ENCODE measurements at places on chromosomes 13 and 19.
A peak's percentile ranks its signal among the peaks of the same experiment; 100 is the strongest.

DNA sequence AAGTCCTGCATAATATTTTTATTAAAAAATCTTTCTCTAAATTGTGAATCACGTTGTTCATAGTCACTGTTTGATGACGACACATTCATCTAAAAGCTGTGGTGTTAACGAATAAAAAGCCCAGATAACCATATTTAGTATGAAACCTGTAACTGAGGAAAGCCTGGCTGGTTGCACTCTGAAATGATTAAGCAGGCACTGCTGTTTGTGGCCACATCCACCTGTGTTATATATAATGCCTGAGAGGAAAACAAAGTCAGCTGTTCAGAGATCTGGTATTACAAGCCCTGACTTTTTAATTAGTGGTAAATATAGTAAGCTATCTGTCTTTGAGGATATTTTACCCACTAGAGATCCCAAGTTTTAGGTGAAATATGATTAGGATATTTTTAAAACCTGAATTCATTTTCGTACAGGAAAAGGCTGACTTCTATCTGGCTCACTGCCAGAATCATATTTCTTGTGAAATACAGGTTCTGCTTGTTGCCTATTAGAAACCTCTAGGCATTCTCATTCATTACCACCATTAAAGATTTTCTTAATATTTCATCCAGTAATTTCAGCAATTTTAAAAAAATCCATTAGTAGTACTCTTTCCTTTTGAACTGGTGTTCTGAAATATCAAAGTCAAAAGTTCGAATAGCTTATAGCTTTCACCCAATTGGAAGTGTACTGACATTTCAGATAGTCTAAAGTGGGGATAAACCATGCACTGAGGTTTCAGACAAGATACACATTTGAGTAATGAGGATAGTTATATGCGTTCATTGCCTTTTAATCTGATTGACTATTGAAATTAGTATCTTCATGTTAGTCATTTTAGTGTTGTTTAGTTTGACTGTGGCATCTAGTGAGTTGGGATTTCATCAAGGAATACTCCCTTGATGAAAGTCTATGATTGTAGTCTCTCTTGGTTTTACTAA lies 79.7 kb downstream of the LMO7 start:
- no peak for DNase-seq

DNA sequence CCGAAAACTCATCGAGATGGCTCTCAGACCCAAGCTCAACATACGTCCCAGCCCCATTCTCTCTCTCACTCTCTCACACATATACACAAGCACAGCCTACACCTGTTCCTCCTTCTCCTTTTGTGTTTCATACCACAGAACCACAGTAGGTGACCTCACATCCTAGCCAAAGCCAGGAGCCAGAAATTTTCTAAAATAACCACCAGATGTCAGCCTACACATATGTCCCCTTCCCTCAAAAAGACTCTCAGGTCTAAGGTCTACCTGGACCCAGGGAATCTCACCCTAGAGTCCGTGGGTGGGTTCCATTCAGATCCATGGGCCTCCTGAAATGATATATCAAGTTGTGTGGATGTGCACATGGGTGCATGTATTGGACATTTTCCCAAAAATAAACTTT lies 104.2 kb upstream of the IPO5 start:
- DNase-seq = no peak

DNA sequence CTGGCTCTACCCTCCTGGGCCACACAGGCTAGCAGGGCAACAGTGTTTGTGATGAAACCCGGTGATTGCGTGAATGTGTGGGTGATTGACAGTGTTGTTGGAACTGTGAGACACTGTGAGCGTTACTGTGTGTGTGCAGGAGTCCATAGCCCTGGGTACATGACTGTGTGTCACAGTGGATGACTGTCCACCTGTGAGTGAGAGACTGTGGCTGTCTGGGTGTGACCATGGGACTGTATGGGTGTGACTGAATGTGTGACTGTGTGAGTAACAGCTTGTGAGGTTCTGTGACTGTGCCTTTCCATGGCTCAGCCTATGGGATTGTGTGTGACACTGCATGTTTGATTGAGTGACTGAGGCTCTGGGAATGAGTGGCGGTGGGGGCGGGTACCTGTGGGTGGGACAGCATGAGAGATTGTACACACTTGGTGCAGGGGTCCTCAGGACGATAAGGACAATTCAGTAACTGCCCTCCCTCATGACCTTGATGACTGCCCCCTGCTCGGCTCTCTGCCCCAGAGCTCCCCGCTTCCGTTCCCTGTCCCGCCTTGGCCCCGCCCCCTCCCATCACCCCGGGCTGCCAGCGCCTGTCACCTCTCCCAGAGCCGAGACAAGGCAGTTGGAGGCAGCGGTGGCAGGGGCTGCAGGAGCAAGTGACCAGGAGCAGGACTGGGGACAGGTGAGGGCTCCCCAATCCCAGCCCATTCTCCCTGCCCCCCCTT lies at the start of gene GIPR:
TSS of gene GIPR (plus strand) at position 602 of the 722 bp plus-strand sequence. CDS start 1,300 bp downstream, outside the sequence.
- peak; percentile 87 for DNase-seq

DNA sequence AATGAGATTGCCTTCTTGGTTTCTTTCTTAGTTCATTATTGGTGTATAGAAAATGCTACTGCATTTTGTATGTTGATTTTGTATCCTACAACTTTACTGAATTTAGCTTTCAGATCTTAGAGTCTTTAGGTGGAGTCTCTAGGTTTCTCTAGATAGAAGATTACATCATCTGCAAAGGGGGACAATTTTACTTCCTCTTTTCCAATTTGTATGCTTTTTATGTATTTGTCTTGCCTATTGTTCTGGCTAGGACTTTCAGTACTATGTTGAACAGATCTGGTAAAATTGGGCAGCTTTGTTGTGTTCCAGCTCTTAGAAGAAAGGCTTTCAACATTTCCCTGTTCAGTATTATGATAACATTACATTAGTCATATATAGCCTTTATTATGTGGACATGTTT lies 101.0 kb upstream of the SPRY2 start:
- DNase-seq = no peak

DNA sequence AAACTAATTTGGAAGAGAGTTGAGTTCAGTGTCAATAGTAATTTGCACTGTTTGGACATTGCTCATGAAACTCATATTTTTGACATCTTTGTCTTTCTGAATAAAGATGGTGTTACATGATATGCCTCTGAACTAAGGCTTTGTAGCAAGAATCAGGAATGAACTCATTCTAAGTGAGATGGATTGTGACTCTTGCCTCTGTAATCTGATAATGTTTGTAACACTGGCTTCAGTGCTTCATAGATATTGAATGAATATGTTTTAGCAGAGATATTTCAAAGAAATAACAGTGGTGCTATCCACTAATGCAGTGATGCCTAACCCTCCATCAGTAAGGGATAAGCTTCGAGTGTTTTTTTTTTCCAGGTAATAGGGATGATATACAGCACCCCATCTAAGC lies 32.9 kb downstream of the TEX26 start:
- no peak for DNase-seq

DNA sequence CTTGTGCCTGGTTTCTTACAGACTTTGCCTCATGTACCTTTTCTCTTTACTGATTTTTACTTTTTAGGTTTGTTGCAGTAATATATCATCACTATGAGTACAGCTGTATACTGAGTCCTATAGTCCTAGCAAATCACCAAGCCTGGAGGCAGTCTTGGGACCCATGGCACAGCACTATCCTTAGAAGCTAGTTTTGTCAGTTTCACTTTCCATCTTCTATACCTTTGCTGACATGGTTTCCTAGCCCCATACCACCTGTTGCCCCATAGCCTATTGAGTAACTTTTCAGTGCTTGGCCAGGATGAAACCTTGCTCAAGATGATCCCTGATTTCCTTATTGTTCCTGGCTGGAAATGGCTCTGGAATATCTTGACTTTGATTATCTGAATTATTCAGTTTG lies 826.4 kb downstream of the GPC5 start:
- no peak for DNase-seq

DNA sequence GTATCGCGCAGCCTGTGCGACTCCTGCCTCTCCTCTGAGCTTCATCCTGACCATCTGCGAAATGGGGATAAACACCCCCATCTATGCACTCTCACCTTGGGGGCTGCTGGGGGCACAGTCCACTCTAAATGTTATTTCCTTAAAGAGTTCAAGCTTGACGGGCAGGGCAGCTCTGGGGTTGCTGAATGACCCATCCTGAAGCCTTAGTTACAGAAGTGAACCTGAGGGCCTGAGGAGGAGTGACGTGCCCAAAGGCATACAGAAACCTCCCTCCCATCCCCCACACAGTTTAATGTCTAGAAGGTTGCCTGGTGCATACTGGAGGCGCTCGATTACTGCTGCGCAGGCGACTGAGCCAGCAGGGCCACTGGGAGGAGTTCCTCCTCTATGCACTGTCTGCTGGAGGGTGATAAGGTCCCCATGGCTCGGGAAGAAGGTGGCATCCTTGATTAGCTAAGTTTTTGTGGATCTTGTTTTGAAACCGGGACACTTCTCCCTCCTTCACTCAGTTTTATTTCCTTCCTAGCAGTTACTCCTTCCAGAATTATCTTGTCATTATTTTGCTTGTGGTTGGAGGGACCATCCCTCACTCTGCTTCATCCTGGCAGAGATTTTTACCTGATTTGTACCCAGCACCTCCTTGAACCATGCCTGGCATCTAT lies 572 bp upstream of the FKBP8 start:
- DNase-seq = peak; percentile 88

DNA sequence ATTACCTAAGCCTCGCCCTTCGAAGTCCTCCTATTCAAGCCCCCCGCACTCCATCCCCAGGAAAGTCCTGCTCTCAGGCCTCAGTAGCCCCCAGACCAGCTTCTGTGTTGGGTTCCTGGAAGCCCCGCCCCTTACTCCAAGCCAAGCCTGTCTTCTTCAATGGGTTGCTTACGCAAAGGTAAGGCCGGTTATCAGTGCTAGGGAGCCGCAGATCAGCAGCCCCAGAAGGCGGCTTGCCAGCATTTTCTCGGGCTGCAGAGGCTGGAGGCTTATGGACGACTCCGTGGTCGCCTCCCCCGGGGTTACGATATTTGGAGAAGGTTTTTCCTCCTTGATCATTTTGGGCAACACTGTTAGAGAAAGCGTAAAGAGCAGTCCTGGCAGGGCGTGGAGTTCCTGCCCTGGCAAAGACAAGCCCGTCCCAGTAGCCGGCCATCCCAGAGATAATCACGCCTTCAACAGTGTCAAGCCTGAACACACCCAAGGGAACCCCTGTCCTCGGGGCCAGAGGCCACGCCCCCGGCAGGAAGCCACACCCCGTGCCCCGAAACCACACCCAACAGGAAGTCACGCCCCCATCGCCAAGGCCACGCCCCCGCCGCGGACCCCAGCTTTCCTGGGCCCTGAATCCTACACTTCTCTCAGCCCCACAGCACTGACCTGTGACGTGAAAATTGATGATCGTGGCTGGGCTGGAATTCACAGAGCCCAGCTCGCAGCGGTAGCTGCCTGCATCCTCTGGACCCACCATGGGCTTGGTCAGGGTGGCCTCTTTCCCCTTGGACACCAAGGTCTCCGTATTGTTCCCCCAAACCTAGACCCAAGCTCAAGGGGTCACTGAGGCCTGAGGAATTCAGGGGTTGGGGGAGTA lies 954 bp upstream of the RASIP1 start:
- peak; percentile 72 for DNase-seq

DNA sequence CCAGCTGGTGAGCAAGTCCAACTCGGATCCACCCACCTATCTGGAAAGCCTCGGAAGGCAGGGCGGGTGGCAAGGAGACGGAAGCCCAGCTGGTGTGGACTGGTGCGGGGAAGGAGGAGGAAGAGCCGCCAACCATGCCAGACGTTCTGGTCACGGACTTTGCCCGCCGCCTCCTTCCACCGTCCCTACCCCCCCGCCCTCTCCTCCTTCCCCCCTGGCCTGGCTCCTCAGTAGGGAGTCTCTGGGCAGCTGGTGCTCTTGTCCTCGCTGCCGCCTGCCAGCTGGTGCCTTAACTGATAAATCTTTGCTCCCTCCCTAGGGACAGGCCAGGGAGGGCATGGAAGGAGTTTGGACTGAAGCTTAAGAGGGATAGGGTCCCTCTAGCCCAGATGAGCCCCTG lies 4.8 kb downstream of the SYNGR4 start:
- DNase-seq = peak; percentile 88

GRCh38 chr19:6730153-6730804 lies 7.1 kb downstream of the GPR108 start:
- DNase-seq = peak; percentile 94

GRCh38 chr13:20521364-20522115 lies 4.1 kb downstream of the CRYL1 start:
- DNase-seq = no peak

DNA sequence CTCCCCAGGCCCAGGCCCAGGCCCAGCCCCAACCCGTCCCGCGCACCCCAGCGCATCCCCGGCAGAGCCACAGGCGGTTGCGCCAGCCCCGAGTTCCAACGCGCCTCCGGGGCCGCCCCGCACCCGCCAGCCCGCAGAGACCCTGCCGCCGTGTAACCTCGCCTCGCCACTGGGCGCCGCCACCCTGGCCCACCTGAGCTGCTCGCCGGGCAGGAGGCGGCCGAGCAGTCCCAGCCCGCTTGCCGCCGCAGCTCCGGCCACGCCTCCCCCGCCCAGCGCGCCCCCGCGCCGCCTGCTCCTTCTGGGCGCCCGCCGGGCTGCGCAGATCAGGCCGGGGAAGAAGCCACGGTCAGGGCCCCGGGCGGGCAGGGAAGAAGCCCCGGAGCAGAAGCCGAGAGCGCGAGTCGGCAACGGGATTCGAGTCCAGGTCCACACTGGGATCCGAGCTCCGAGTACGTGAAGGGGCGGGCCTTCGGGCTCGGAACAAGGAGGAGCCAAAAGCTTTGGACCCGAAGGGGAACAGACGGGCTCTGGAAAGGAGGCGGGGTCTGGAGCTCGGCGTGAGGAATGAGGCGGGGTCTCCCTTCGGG lies at the start of gene MBOAT7:
TSS of gene MBOAT7 (minus strand) at position 436 of the 590 bp plus-strand sequence. CDS start 1,072 bp downstream, outside the sequence.
- no peak for DNase-seq

GRCh38 chr13:51291341-51291740 lies 48.1 kb upstream of the SERPINE3 start:
- DNase-seq = no peak

DNA sequence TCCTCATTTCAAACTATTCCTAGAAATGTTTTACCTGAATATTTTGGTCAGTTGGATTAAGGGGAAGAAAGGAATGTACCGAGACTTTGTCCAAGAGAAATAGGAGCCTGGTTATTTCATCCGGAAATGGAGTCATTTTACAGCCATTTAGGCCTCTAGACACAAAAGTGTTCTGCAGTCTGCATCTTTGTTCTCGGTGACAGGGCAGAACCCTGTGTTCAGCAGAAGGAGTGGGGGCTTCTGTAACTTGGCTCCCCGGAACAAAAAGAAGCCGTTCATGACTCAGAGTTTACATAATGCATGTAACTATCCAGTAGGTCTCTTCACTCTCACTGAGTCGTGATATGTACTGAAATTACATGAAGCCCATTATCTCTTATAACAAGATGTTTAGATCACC lies 21.6 kb upstream of the FNDC3A start:
- no peak for DNase-seq

Measured in mucosa of descending colon (tissue), 3 donors.